ENCODE measurements at places on chromosomes 1 and 21.

DNA sequence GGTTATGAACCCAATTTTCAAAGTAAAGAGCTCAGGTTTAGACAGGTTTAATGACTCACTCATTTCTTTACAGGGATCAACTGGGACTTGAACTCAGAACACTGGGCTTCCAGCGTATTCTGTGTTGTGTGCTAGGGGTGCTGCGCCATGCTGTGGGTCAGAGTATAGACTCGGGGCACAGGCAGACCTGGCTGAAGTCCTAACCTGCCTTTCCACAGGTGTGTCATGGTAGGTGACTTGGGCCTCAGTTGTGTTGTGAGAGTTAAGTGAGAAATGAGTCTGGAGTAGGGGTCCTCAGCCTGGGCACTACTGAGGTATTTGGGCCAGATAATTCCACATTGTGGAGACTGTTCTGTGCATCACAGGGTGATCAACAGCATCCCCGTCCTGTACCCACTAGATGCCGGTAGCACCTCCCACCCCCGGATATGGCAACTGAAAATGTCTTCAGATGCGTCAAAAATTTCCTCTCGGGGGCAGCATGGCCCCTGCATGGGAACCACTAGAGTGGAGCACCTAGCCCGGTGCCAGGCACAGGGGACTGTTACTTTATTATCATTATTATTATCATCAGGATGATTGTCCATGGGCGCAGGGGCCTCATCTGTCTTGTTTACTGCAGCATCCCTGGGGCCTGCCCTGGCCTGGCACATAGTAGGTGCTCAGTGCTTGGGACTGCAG, 575.5 kb downstream of the PTPRU start:
- no peak for DNase-seq

- no peak for DNase-seq
Measured at GRCh38 chr1:8170059-8170835, 144.1 kb upstream of the ERRFI1 start.

DNA sequence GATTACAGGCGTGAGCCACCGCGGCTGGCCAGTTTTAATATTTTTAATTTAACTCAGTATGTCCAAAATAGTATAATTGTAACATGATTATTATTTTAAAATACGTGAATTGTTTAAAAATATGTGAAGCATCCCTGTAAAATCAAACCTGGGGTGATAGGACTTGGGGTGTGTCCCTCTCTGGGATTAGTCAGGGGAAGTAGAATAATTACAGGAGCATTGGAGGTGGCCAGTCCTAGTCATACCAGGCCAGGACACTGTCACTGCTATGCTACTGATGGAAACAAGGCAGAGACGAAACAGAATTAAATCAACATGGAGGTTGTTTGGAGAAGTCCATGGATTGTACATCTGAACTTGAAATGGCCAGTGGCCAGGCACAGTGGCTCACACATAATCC, 16.8 kb downstream of the SZRD1 start:
- DNase-seq = no peak

DNA sequence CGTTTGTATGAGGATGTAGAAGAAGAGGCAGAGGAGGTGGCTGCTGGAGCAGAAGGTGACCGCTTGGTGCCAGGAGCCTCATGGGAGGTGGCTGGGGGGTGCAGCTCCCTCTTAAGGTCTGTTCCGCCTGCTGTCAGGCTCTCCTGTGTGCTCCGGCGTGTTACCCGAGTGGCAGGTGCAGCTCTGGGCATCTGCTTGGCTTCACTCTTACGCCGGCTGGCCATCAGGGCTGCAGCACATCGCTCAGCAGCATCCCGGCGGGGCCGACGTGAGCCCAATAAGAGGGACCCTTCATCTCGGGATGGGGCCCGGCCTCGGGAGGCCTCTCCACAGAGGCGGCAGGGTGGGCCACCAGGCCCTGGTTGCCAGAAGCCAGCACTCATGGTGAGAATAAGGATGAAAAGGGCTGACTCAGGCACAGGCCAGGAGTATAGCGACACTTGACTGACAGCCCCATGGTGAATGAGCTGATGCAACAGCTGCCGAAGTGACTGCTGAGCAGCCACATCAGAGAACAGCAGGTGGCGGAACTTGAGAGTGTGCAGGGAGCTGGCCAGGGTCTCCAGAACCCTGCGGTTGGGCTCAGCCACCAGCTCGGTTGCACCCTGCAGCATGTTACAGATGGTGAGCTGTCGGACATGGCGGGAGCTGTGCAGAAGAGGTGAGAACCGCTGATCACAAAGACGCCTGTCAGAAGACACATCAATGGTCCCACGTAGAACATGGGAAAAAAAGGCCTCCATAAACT, 17.5 kb downstream of the LRRC41 start:
- DNase-seq = no peak

DNA sequence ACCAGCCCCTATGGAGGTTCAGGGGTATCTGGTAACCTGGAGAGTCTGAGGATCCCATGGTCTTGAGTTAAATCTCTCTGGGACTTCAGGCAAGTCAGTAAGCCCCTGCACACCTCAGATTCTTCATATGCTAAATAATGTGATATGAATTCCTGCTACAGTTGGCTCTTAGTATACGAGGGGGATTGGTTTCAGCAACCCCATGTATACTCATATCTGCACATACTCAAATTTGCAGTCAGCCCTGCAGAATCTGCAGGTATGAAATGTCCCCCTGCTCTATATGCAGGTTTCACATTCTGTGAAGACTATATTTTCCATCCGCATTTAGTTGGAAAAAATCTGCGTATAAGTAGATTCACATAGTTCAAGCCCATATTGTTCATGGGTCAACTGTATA, 136.6 kb downstream of the TOMM20 start:
- DNase-seq = no peak

DNA sequence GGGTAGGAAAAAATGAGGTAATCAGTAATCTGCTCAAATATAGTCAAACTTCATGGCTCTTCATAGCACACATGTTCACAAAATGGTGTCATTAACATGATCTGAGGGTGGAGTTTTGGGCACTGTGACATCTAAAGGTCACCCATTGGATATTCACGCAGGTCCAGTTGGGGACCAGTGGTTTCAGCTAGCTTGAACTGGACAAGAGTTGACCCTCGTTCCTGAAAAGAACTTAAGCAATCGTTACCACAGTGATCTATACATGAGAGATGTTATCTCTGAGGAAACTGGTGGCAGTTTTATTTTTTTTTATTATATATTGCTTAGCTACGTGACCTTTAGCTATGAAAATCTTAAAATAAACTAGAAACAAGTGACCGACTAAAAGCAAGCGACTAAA, 3.0 kb upstream of the OR2C3 start:
- DNase-seq = no peak

- DNase-seq = no peak
Measured at GRCh38 chr1:156406251-156406650, 37.2 kb downstream of the RHBG start.

DNA sequence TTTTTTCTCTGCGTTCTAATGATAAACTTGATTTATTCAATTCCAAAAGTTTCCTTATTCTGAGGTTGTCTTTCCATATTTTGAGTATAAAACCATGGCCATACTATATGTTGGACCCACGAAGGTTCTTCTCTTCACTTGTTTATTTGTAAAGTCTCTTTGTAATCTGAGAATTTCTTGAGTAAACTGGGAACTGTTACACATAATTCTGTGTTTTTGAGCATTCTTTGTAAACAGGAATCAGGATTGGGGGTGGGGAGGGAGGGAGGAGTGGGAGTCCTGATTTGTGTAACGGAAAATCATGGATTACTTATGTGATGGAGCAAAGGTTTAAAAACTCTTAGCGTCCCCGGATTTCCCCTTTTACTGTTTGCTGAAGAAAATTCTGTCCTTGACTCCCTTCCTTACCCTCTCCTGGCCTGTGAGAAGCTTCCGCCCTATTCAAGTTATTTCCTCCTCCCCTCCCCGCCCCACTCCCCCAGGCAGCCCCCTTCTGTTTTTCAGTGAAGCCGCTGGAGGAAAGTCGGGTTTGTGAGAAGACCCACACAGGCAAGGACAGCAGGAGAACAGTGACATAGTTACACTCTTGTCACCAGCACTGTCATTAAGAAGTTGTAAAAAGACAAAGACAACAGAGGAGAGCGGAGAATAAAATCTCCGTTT, 6.4 kb upstream of the NBPF11 start:
- DNase-seq = no peak

- DNase-seq = no peak
Measured at GRCh38 chr1:78577257-78578100, 42.8 kb upstream of the IFI44L start.

DNA sequence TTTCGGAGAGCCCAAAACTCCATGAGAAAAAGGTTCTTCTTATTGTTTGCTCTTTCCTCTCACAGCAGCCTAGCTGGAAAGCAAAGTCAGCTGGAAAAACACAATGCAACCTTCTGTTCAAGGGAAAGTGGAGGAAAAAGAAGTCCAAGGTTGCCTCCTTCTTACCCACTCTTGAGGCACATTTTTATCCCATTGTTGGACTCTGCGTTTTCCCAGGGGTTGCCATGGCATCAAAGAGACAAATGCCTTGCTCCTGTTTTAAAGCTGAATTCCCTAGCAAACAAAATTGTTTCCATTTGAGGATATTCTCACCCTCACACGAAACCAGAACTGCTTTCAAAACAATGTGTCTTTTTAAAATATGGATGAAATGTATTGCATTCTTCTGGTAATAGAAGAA, 45.1 kb upstream of the PALMD start:
- DNase-seq = no peak

- DNase-seq = no peak
Measured at GRCh38 chr21:36452281-36452825, 27.6 kb downstream of the CLDN14 start.

- DNase-seq = no peak
Measured at GRCh38 chr1:15391366-15391765, 18.3 kb upstream of the EFHD2 start.

DNA sequence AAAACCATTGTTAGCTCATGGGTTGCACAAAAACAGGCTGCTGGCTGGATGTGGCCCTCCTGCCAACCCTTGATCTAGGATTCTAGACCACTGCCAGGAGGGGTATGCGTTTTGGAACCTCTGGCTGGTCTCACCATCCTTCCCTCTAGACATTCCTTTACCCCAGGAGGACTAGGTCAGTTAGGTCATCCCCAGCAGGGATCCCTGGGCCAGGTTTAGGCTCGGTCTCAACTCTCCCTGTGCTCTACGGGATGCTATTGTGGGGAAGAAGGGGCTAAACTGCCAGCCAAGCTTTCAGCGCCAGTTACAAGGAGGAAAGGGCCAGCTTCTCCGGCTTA, 22.7 kb downstream of the SLC2A1 start:
- no peak for DNase-seq

GRCh38 chr1:41557751-41558455, 73.4 kb upstream of the EDN2 start:
- no peak for DNase-seq

- no peak for DNase-seq
Measured at GRCh38 chr1:218364028-218364710, 19.0 kb downstream of the TGFB2 start.

- DNase-seq = peak; percentile 52
Measured at GRCh38 chr1:109790735-109791494, 27.2 kb upstream of the EPS8L3 start.

- DNase-seq = no peak
Measured at GRCh38 chr1:194280463-194280862, 1094.0 kb upstream of the B3GALT2 start.

GRCh38 chr1:175742790-175743459, 470 bp downstream of the TNR start:
- no peak for DNase-seq

DNA sequence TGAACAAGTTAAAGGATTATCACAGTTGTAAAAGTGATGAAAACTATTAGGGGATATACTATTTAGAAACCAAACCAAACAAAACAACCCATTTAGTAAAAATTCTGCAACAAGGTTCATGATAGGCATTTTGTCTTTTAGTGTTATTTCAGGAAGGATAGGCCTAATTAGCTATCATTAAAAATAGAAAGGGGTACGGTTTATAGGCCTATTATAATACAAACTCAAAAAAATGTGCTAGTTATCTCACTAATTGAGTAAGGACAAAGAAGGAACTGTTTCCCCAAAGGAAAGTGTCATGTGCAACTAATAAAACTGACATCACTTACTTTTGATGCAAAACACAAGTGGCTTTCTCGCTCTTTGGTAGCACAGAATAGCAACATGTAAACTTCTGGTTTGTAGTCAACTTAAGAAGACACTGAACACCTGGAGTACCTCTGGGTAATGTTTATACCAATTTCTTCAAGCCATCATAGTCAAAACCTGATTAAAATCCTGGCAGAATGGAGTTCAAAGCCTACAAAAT, 28.5 kb downstream of the SLC16A1 start:
- no peak for DNase-seq
